ENCODE measurements at places on chromosomes 16 and 17. TPM values are rescaled to one million over a fixed set of nuclear protein-coding genes. Genes with fewer than 3 reads are reported as not detected.

DNA sequence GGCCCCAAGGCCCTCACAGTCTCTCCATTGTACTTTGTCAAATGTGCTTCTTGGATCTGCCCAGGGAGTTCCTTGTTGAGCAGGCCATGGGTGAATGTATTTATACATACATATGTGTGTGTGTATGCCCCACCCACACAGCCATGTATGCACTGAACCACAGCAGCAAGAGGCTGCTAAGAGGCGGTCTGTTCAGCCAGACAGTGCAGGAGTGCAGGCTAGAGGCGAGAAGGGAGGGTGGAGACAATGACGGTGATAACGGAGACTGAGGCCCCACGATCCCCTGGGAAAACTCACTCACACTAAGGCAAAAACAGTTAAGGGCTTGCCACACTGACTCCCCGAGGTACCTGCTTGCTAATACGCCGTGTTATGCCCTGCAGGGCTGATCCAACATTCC is 151.0 kb upstream of the CDC42EP4 start:
- no peak for ATAC-seq

GRCh38 chr17:75155191-75155601 is 884 bp upstream of the JPT1 start:
- ATAC-seq = no peak

GRCh38 chr16:69890114-69890891 is 60.8 kb upstream of the CLEC18A start:
- ATAC-seq = peak; percentile 92

- ATAC-seq = no peak
Measured at GRCh38 chr16:11165349-11165748, 90.7 kb downstream of the SOCS1 start.

GRCh38 chr17:78027121-78027520 is 68.6 kb downstream of the TNRC6C start:
- ATAC-seq = no peak

DNA sequence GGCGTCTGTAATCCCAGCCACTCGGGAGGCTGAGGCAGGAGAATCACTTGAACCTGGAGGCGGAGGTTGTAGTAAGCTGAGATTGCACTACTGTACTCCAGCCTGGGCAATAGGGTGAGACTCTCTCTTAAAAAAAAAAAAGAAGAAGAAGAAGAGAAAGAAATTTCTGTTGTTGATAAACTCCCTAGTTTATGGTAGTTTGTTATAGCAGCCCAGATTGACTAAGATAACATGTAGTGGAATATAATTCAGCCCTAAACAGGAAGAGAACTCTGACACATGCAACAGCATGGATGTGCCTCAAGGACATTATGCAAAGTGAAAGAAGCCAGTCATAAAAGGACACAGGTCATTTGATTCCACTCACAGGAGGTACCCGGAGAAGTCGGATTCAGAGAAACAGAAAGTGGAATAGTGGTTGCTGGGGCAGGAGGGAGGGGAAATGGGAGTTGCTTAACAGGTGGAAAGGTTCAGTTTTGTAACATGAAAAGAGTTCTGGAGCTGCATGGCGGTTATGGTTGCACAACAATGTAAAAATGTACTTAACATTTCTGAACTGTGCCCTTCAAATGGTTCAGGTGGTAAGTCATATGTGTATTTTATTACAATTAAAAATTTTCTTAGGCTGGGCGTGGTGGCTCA is 26.0 kb upstream of the PRM1 start:
- no peak for ATAC-seq

GRCh38 chr17:28485049-28485448 is 11.6 kb downstream of the SLC13A2 start:
- no peak for ATAC-seq

GRCh38 chr17:6670999-6671398 is 19.4 kb downstream of the C17orf100 start:
- no peak for ATAC-seq

- no peak for ATAC-seq
Measured at GRCh38 chr16:58085584-58086251, 43.5 kb downstream of the CFAP20 start.

- ATAC-seq = no peak
Measured at GRCh38 chr17:19958023-19958422, 19.6 kb downstream of the AKAP10 start.

DNA sequence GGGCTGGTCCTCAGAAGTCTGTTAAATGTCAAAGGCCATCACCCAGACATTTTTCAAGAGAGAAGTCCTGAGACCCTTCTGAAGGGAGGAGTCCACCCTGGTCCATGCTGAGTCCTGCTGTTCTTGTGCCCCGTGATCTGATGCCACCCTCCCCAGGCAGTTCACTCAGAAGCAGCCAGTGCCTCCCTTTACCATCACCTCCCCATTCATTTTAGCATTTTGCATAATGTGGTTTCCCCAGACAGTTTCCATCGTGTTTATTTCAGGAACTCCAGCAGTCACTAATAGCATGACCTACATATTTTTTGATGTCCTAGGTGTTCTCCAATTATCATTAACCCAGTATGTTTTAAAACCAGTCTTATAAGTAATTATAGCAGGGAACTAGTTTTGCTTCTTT is 353.0 kb upstream of the CDH5 start:
- ATAC-seq = no peak

DNA sequence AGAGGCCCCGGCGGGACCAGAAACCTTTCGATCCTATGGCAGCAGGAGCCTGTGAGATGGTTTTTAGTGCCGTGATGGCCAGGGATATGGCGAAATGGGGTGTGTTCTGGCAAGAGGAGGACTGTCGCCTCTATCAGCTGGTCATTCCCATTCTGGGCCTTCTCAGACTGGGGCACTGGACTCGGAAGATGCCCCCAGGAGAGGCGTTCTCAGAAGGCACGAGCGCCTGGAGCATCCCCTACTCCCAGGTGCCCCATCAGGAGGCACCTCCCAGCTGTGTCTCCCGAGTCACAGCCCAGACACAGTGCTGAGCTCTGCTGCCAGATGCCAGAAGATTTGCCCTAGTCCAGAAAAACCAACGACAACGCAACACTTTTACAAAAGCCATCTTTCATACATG is 54.6 kb upstream of the ENDOV start:
- ATAC-seq = no peak

Gene TEKT5
- not detected for total RNA-seq

Gene GCGR
- total RNA-seq = not detected
